ENCODE measurements at places on chromosomes 1 and 21.

DNA sequence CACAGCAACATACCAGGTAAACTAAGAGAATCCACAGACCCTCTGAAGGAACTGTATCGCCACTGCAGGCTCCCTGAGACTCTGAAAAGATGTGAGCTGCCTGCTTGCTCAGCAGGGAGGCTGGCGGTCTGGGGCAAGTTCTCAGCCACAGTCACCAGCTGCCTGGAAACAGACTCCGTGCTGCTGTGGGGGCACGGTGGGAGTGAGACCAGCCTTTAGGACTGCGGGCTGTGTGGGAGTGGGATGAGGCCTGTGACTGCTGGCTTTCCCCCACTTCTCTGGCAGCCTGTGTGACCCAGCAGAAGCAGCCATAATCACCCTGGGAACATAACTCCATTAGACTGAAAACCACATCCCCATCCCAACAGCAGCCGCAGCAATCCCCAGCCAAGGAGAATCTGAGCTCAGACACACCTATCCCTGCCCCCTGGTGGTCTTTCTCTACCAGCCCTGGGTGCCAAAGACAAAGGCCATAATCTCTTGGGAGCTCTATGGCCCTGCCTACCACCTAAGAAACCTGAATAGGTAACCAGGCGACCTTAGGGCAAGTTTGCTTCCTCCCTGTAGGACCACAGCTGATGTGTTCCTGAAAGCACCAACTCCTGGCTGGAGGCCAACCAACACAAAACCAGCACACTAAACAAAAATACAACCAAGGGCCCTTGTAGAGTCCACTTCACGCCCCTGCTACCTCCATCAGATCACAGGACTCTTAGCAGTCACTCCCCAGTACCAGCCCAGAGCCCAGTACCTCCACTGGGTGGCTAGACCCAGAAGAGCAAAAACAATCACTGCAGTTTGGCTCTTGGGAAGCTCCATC is 151.5 kb downstream of the SMYD3 start:
- no peak for DNase-seq

- no peak for DNase-seq
Measured at GRCh38 chr1:159315381-159315780, 13.2 kb downstream of the FCER1A start.

GRCh38 chr1:194474701-194475100 is 1288.3 kb upstream of the B3GALT2 start:
- DNase-seq: no peak

GRCh38 chr1:247360991-247361731 is 29.5 kb upstream of the ZNF496 start:
- DNase-seq: peak; percentile 47

DNA sequence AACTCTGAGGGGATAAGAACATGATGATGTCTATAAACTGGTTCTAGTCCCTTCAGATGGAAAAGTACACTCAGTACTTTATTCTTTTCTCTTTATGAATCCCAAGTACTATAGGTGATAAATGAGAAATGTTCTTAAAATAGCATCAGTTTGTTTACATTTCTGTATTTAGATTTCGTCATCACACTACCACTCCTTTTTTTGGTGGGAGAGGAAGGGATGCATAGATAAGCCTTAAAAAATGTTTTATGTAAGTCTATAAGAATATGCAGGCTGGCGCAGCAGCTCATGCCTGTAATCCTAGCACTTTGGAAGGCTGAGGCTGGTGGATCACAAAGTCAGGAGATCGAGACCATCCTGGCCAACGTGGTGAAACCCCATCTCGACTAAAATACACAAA is 144.8 kb downstream of the USP25 start:
- no peak for DNase-seq

- DNase-seq: no peak
Measured at GRCh38 chr1:235351441-235351840, 15.8 kb upstream of the TBCE start.

DNA sequence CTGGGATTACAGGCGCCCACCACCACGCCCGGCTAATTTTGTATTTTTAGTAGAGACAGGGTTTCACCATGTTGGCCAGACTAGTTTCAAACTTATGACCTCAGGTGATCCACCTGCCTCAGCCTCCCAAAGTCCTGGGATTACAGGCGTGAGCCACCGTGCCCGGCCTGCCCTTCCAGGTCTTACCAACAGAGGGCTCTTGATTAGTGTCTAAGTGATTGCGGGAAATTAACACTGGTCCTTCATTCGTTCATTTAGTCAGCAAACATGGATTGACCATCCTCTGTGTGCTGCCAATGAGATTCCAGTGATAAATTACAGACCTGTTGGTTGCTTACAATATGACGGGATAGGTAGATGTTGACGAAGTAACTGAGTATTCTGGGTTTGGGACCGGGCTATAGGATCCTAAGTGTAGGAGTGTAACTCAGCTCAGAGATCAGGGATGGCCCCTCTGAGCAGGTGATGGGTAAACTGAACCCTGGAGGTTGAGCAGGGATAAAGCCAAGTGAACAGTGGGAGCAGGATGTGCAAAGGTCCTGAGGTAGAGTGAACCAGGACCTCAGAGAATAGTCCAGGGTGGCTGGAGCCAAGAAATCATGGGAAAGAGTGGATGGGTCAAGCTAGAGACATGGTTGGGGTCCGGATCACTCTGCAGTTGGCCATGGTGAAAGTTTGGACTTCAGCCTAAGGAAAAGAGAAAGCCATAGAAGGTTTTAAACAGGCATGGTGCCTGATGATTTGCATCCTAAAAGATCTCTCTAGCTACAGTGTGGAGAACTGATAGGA is 171.2 kb downstream of the KAZN start:
- DNase-seq: no peak

DNA sequence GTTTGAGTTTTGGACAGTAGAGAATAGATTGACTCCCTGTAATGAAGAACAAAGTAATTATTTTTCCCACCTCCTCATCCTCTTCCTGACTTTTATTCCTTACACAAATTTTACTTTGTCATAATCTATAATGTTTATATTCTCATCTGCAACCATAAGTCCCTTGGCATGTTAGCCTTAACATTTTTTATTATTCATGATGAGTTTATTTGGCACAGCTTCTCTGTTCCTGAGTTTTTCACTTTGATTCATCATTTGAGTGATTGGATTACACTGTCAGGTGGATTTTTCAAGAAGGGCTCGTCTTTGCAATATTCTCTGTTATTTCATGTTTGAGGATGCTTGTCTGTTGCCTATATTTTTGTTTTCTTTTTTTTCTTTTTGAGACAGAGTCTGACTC is 35.7 kb downstream of the TNFRSF8 start:
- no peak for DNase-seq

DNA sequence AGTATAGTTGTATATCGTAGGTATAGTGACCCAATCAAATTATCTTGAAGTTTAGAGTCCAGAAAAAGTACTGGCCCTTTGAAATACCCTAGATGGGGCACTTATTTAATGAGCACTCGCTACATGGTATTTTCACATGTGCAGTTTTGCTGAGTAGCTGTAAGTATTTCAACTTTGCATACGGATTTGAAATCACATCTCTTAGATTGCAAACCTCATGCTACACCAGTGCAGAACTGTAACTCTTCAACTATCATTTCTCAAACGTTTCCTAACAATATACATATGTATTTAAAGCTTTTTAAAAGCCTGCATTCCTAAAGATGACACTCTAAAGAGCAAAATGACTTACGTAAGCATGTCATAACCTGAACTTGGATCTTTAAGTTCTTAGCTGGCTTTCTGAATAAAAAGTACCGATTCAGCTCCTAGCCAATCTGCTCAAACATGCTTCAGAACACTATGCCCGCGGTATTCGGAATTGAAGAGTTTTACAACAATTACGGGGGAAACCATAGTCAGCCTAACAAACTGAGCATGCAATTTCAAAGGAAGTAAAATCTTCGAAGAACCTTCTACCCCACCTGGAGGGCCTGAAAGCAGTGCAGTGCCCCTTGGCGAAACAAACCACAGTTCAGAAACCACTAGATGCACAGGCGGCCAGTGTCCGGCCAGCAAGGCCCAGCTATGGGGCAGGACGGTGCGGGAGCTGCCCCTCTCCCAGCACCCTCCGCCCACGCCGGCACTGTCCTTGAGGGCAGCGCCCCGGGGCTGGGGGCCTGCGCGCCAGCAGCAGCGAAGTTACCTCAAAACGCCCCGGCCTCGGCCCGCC is 863 bp downstream of the FH start:
- DNase-seq: no peak

DNA sequence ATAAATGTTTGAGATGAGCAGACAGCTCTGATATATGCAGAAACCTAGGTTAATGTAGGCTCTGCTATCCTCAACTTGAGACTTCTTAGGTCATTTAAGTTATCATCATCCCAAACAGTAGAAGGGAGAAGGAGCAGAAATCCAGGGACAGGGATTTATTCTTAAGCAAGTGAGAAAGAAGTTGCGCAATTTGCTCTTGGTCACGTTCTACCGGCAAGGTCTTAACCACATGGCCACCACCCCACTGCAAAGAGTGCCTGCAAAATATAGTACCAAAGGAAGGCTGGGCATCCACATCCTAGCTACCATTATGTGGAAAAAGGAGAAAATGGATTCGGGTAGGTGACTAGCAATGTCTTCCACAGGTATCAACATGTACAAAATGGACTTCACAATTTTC is 25.2 kb downstream of the CRNN start:
- DNase-seq: no peak

- no peak for DNase-seq
Measured at GRCh38 chr1:67536957-67537666, 106.9 kb upstream of the SERBP1 start.

- no peak for DNase-seq
Measured at GRCh38 chr1:82221721-82222120, 421.0 kb downstream of the ADGRL2 start.

GRCh38 chr1:107679411-107679953 is 285.5 kb downstream of the VAV3 start:
- DNase-seq: no peak

- DNase-seq: no peak
Measured at GRCh38 chr1:48718705-48719104, 58.0 kb downstream of the BEND5 start.

GRCh38 chr21:41808094-41808493 is 41.2 kb upstream of the RIPK4 start:
- DNase-seq: no peak

DNA sequence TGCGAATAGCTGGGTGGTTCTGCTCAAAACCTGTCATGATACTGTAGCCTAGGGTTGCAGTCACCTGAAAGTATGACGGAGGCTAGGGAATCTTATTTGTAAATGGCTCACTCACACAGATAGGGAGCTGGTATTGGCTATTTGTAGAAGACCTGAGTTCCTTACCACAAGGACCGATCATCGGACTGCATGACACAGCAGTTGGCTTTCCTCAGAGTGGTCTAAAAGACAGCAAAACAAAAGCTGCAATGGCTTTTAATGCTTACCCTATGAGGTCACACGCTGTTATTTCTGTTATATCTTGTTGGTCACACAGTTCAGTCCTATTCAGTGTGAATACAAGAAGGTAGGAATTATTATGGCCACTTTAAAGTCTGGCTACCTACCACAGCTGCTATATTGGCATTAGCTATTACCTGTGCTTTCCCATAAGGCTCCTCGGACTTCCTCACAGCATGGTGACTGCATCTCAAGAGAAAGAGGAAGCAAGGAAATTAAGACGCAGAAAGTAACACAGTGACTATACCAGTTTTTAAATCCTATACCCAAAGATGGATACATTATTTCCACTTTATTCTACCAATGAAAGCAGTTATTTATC is 68.4 kb upstream of the LRRC7 start:
- DNase-seq: no peak

DNA sequence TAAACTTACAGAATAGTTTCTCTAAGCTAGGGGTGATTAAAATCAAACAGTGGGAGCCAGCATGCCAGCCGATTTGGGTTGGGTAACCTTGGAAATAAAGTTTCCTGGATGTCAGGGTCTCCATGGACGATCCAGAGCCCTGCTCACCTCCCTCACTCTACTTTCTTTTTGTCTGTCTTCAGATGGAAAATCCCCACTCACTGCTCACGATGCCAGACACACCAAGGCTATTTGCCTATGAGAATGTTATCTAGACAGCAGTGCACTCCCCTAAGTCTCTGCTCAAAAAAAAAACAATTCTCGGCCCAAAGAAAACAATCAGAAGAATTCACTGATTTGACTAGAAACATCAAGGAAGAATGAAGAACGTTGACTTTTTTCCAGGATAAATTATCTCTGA is 13.9 kb downstream of the SLAMF7 start:
- no peak for DNase-seq

DNA sequence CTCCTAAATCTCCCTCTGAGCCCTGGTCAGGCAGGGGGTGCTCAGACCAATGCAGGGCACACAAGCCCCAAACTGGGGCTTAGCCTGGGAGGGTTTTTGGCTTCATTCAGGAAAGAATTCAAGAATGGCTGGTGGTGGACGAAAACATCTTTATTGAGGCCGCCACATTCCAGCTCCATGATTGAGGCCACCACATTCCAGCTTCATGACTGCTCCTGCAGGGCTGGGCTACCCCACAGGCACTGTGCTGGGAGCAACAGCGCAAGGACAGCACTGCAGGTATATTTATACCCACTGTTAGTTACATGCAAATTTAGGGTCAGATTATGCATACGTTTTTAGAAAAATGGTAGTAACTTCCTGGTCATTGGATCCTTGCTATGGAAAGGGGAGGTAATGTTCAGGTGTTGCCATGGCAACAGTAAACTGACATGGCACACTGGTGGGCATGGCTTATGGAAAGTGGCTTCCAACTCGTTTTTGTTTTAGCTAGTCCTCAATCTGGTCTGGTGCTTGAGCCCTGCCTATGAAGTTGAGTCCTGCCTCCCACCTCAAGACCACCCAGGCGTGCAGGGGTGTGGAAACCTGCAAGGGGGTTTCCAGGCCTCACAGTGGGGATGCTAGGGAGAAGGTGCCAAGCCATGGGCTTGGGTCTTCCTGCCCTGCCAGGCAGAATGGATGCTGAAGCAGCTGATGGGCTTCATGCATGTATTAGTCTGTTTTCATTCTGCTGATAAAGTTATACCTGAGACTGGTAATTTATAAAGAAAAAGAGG is 348.7 kb upstream of the AJAP1 start:
- no peak for DNase-seq

- no peak for DNase-seq
Measured at GRCh38 chr1:109167001-109167506, 46.7 kb upstream of the SARS1 start.

- DNase-seq: no peak
Measured at GRCh38 chr1:59040486-59040885, 256.4 kb upstream of the FGGY start.

- no peak for DNase-seq
Measured at GRCh38 chr1:220616836-220617235, 73.3 kb upstream of the C1orf115 start.

DNA sequence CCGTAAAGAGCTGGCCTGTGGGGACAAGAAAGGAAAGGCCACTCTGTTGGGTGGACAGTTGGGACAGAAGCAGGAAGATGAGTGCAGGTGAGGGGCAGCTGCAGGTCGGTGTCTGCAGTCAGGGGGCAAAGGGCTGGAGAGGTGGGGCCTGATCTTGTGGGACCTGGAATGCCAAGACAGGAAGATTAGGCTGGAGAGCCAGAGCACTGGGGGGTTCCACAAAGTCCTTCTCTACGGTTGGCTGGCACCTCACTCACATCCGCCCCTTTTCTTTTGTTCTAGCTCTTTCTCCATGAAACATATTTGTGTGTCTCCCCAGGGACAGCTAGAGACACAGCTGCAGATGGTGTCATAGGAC is 404.1 kb downstream of the PTPRU start:
- no peak for DNase-seq

Measured in left ventricle myocardium inferior (tissue), 1 donor.